ENCODE measurements at places on chromosomes 16 and 17.

- DNase-seq, result no peak
Measured at GRCh38 chr17:40443196-40443987, at the start of gene IGFBP4. TSS of gene IGFBP4 (plus strand) at chr17:40443450. CDS start at chr17:40443736, 286 bp downstream.

GRCh38 chr17:15943971-15944758 is 765 bp upstream of the ADORA2B start:
- DNase-seq, result no peak

DNA sequence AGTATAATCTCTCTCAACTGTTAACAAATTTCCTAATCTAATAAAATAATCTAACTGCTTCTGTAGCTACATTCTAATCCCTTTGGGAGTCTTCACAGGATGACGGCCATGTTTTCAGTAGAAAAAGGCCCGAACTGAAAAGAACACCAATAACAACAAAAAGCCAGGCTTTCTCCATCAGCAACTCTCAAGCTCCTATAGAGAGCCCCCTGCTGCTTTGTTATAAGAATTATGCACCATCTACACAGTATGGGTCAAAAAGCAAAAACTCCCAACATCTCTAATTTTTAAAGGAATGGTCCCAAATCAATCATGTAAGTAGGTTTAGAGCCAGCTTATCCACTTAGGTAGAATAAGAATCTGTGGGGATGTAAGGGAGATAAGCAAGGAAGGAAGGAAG is 163.6 kb upstream of the C17orf78 start:
- no peak for DNase-seq

DNA sequence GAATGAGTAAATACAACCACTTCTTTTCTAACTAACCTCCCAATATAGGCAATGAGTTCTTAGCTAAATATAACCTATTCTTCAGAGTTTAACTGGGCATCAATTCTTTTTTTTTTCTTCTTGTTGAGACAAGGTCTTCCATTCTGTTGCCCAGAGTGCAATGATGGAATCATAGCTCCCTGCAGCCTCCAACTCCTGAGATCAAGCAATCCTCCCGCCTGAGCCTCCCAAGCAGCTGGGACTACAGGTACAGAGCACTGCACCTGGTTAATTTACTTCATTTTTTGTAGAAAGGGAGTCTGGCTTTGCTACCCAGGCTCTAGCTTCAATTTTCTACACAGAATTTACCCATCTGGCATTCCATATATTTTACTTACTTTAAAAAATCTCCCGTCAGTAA is 1.1 kb downstream of the METTL16 start:
- no peak for DNase-seq

DNA sequence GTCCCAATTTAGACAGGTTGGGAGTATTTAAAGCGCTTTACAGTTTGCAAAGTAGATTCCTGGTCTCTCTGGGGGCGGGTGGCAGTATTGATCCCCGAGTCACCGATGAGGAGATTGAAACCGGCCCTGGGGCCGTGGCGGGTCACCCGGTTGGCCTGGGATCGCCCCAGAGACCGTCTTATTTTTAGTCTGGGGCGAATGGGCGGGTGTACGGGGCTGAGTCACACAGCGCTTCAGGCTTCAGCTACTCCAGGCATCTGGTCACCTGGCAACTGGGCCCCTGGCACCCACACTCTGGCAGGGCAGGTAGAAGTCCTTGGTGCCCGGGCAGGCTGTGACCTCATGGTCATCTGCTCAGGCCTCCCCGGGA is 669 bp downstream of the MIEF2 start:
- DNase-seq, result no peak

DNA sequence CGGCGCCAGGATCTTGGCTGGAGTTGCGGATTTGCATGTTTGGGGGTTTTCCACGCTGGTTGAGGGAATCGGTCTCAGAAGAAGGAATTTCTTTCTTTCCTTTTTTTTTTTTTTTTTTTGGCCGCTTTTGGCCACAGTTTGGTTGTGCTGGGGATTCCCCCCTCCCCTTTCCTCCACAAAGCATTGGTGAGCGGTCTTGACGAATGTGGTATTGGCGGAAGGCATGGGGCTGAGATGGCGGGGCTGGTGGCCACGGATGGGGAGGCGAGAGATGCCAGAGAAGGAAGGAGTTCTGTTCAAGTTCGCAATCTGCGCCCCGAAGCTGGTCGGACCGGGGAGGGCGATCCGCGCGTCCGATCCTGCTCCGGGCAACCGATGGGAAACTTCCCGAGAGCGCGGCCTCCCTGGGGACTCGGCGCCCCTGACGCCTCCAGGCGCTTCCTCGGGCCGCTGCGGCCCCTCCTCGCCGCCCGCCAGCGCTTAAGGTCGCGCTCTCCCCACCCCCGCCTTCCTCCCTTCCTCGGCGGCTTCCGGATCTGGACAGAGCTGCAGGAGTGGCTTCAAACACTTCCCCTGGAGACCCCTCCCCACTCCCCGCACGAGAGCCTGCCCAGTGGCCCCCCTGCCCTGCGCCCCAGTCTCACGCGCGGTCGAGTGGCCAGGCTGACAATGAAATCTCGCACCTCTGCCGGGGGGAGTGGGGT is 43.2 kb downstream of the RAI1 start:
- no peak for DNase-seq

DNA sequence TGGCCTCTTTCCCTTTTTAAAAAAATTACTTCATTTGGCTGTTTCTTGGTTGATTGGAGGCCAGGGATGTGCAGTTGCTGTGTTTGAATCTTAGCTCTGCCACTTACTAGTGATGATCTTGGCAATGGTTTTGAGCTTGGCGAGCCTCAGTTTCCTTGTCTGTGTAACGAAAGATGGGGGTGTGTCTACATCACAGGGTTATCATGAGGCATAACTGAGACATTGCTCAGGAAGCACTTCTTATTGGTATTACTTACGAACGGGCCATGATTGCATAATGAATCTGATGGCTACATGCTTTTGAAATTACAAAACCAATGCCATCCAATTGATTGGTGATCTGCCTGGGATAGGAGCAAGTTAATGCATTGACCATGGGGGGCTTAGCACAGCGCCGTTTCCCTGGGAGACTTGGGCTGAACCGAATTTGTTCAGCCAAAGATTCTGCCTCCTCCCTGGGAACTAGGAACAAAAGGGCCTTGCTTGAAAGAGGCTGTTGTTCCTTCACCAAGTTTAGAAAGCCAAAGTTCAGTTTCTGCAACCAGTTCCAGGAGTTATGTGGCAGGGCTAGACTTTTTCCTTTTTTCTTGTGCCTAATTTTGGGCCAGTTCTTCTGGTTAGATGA is 21.9 kb downstream of the CMIP start:
- no peak for DNase-seq

GRCh38 chr17:69945698-69946185 is 129.3 kb upstream of the KCNJ16 start:
- DNase-seq, result no peak

GRCh38 chr16:30896261-30896888 is at the start of gene CTF1:
TSS of gene CTF1 (plus strand) at chr16:30896614. CDS start at chr16:30896644, 30 bp downstream.
- no peak for DNase-seq

GRCh38 chr17:74625661-74626060 is 2.1 kb upstream of the CD300E start:
- no peak for DNase-seq

DNA sequence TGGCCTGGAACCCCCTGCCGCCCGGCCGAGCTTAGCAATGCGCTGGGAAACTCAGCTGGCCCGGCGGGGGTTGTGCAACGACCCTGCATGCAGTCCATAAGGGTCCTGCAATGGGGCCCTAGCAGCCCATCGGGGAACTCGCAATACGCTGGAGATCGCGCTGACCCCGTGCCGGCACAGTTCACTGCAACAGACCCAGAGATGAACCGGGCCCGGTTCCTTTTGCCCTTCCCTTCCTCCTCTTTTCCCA is 375 bp downstream of the SLC25A11 start:
- no peak for DNase-seq

GRCh38 chr17:61453566-61454380 is 1.6 kb downstream of the TBX4 start:
- DNase-seq, result no peak

GRCh38 chr17:57783338-57783742 is 38.2 kb upstream of the CCDC182 start:
- DNase-seq, result no peak

DNA sequence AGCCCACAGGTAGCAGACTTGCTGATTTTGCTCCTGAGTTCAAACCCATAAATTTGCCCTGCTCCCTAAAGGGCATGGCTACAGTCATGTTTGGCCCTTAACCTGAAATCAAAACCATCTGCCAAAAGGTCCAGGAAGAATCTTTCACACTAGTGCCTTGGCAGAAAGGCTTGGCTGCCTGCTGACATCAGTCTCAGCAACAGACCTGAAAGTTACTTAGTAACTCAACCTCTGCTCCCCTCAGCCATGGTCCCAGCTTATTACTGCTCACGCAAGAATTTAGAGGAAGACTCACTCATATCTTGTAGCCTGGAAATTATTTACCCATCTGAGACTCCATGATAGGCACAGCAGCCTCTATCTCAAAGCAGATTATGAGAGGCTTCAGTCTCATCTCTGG is 98.0 kb upstream of the KIF2B start:
- DNase-seq, result no peak

DNA sequence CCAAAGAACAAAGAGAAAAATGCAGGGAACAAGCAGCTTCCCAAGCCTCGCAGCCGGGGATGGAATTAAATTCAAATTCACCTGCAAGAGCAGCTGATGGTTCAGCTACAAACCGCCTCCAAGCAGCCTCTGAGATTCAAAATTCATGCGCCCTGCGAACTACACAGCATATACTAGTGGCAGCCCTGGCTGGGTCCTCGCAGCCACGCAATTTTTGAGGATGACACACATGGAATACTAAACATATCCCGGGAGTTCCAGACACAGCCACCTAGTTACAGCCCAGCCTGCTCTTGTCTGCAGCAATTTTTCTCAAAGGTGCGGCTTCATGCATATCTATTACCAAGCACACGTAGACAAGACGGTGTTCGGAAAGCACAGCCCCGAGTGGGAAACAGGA is 35.9 kb upstream of the KIFC3 start:
- DNase-seq, result no peak
